Dermis blood vessel endothelial cell (primary cell): ENCODE measurements at places on chromosomes 5 and 9. TPM values are rescaled to one million over a fixed set of nuclear protein-coding genes. Genes with fewer than 3 reads are reported as not detected.

Gene RAB3C
- total RNA-seq, result 0.17 and 1.9 TPM in 2 replicates

Gene IGFBPL1
- 0.17 and 0.23 TPM in 2 replicates for total RNA-seq

Gene DBH
- total RNA-seq, result not detected in 2 replicates

Gene NR6A1
- 2.9 TPM in 2 replicates for total RNA-seq

Gene GKAP1
- 2.6 and 4.3 TPM in 2 replicates for total RNA-seq

Gene ANKRD34B
- not detected in 2 replicates for total RNA-seq

Gene HK3
- total RNA-seq, result not detected in 2 replicates

Gene ACSL6
- total RNA-seq, result 0.09 and 0.17 TPM in 2 replicates

Gene GABBR2
- total RNA-seq, result 0.68 and 1.7 TPM in 2 replicates

Gene SNCAIP
- total RNA-seq, result 35.9 and 93.1 TPM in 2 replicates

Gene CTSL
- 335 and 345 TPM in 2 replicates for total RNA-seq

Gene PPP2R2B
- total RNA-seq, result not detected in 2 replicates

Gene DPYSL3
- 37.1 and 50.0 TPM in 2 replicates for total RNA-seq

Gene SLC34A1
- total RNA-seq, result not detected in 2 replicates

Gene KIF27
- total RNA-seq, result 2.7 and 4.4 TPM in 2 replicates

Gene GALNT12
- total RNA-seq, result 0.14 and 0.34 TPM in 2 replicates

Gene PRDM9
- total RNA-seq, result not detected in 2 replicates

Gene MAMDC2
- total RNA-seq, result 2.9 and 6.7 TPM in 2 replicates

Gene CEMIP2
- total RNA-seq, result 204 and 216 TPM in 2 replicates

Gene PAEP
- not detected in 2 replicates for total RNA-seq

Gene LRRC19
- not detected in 2 replicates for total RNA-seq

Gene SPINK7
- not detected in 2 replicates for total RNA-seq

Gene PTGES
- total RNA-seq, result 0.47 and 0.51 TPM in 2 replicates

Gene SLC34A3
- total RNA-seq, result not detected in 2 replicates

Gene PCDHB10
- total RNA-seq, result 0.51 and 0.70 TPM in 2 replicates

Gene INSL4
- total RNA-seq, result not detected in 2 replicates

Gene CDK9
- total RNA-seq, result 102 and 116 TPM in 2 replicates

Gene HRH2
- 0.05 TPM in 1 of 2 replicates, not detected in the other for total RNA-seq

Gene AHRR
- total RNA-seq, result 7.4 and 13.4 TPM in 2 replicates

Gene GPX3
- total RNA-seq, result 16.8 and 22.8 TPM in 2 replicates

Gene SLC36A3
- total RNA-seq, result not detected in 2 replicates

Gene PAM
- total RNA-seq, result 264 and 271 TPM in 2 replicates

Gene SPINK4
- total RNA-seq, result not detected in 2 replicates
